Stimulated activated CD4-positive, alpha-beta T cell treated with anti-CD3 and anti-CD28 coated beads, Interleukin-15, amount 100 ng/mL, for 1 hour (primary cell): ENCODE measurements at places on chromosomes 1 and 21.

- no peak for DNase-seq
Measured at GRCh38 chr21:38330666-38331065, 73.9 kb downstream of the KCNJ15 start.

- no peak for DNase-seq
Measured at GRCh38 chr1:235351898-235352297, 15.3 kb upstream of the TBCE start.

- DNase-seq: no peak
Measured at GRCh38 chr1:74584185-74584584, 71.8 kb upstream of the LRRC53 start.

GRCh38 chr21:46351476-46352163 is 27.7 kb downstream of the PCNT start:
- no peak for DNase-seq

DNA sequence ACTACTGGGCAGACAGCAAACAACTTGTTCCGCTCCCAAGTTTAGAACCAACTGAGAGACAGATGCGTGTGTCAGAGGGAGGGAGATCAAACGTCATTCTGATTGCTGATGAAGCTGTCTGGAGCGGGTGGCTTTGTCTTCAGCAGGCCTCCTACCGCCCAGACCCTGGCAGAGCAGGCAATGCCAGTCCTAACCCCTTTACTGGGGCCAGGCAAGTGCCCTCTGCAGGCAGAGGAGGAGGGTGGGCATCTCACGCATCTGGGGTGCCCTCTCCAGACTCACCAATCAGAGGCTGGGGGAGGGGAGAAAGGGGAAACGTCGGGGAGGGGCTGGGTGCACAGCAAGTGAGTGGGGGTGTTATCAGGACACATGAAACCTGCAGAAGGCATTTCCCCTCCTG is 126.6 kb downstream of the ACTL8 start:
- no peak for DNase-seq

- no peak for DNase-seq
Measured at GRCh38 chr1:193438771-193439170, 252.4 kb upstream of the B3GALT2 start.
